ENCODE measurements at places on chromosomes 3 and 15.

GRCh38 chr3:126852511-126852910, 130.4 kb upstream of the PLXNA1 start:
- no peaks in the 10 kb centered on the region for H3K36me3 ChIP-seq
- peak; percentile 29 for DNase-seq
- H3K4me1 ChIP-seq = no peaks in the 10 kb centered on the region

DNA sequence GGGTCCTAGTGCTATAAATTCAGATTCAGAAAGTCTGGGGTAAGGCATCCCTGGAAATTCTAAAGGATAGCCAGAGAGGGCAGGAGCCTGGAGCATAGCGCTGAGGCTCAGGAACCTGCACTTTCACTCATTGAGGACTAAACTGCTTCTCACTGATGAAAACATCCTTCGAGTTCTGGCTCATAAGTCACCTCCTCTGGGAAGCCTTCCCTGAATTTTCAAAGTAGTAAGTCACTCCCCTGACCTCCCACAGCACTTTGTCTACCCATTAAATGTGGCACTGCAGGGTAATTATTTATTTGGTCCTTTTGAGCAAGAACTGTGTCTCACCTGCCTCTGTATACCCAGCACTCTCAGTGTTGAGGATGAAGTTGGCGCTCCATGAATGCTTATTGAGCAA, 30.9 kb downstream of the HRH1 start:
- no peak overlapping the region for H3K4me3 ChIP-seq
- no peak for DNase-seq
- no peak overlapping the region for H3K27ac ChIP-seq
- no peaks in the 10 kb centered on the region for H3K36me3 ChIP-seq

DNA sequence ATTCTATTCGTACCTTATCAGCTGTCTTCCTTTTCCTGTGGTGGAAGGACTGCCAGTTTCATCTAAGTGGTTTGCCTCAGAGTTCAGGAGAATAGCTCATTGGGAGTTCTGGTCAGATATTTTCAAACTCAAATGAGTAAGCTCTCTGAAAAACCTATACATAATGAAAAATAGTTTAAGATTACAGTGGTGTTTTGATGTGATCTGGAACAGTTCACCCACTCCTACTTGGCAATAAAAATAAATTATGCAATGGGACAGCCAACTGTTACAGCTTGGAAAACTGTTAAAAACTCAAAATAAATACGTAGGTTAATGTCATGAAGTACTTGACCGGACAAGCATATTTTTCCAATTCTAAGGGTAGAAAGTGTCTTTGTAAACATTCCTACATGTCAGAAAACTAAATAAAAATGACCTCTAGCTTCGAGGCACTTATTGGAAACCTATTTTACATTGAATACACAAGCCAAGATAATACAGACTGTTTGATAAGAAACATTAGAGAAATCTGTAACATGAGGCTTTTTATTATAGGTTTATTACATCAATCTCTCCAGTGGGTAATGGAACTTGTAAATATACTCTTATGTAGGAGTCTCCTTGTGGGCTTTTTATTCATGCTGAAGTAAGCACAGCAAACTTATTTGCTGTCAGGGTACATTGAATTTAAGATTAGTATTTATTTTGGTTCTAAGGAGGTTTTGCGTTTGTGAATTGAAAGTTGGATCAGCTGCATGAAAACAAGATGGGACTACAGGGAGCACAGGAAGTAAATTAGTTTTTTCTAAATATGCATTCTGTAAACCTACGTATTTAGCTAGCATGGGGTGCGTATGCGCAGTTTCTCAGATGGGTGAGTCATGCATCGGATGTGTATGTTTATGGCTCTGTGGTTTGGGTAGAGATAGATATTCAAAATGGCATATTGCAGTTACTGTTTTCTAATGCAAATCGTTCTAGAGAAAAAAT, 453.1 kb downstream of the IL5RA start:
- DNase-seq = no peak
- H3K4me3 ChIP-seq = no peak overlapping the region
- peaks cover 8% of the 10 kb centered on the region for H3K4me1 ChIP-seq
- H3K27me3 ChIP-seq = no peaks in the 10 kb centered on the region
- no peak overlapping the region for H3K27ac ChIP-seq

GRCh38 chr15:31034152-31034551, 42.7 kb upstream of the MTMR10 start:
- no peak overlapping the region for H3K4me3 ChIP-seq
- H3K4me1 ChIP-seq = peaks cover 19% of the 10 kb centered on the region
- no peak overlapping the region for H3K27ac ChIP-seq
- peak; percentile 62 for DNase-seq
- H3K36me3 ChIP-seq = no peaks in the 10 kb centered on the region

DNA sequence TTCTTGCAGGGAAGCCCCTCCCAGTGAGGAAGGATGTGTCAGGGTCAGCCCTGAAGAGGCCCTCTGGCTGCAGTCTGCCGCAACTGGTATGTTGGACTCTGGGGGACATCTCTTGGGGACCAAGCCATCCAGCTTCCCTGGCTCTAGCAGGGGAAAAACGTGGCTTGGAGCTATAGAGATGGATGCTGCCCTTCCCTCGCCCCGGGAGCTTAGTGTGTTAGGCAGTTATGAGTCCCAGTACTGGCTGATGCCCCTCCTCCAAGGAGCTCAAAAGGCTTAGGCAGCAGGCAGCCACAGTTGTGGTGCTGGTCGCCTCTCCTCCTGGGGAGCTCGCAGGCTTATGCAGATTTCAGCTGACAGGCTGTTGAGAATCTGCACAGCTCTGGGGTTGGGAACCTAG, 353.1 kb upstream of the GBE1 start:
- no peaks in the 10 kb centered on the region for H3K4me1 ChIP-seq
- no peaks in the 10 kb centered on the region for H3K27me3 ChIP-seq
- no peak overlapping the region for H3K27ac ChIP-seq
- no peak for DNase-seq
- no peaks in the 10 kb centered on the region for H3K36me3 ChIP-seq
- no peak overlapping the region for H3K4me3 ChIP-seq

DNA sequence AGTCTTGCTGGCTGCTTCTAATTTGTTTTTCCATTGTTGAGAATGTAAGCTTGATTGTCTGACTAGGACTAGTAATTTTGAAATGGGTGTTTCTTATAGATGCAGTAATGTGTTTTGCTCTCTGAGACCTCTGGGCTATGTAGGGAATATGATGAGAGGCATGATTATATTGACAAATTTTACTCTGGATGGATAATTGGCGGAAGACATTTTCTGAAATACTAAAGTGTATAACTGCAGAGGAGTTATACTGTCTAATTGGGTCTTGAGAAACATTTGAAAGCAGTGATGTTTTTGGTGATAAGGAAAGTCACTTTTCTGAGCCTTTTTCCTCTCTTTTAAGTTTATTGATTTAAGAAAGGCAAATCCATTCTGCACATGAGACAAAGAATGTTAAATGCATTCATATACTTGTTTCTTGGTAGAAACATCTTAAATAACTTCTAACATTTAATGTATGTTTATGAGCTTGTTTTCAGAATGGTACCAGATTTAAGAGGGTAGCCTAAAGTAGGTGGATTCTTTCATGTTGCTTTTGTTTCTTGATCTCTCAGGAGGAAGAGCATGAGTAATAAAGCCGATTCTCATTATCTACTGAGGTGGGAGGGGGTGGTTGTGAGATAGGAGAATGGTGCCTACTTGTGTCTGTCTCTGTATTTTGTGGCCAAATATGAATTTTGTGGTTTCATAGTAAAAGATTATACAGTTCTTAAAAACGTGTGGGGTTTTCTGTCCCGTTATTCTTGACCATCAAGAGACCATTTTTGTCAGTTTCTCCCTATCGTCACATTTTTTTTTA, 2.0 kb downstream of the ATP2C1 start:
- no peak overlapping the region for H3K27ac ChIP-seq
- no peaks in the 10 kb centered on the region for H3K27me3 ChIP-seq
- H3K4me1 ChIP-seq = no peaks in the 10 kb centered on the region
- no peak for DNase-seq

DNA sequence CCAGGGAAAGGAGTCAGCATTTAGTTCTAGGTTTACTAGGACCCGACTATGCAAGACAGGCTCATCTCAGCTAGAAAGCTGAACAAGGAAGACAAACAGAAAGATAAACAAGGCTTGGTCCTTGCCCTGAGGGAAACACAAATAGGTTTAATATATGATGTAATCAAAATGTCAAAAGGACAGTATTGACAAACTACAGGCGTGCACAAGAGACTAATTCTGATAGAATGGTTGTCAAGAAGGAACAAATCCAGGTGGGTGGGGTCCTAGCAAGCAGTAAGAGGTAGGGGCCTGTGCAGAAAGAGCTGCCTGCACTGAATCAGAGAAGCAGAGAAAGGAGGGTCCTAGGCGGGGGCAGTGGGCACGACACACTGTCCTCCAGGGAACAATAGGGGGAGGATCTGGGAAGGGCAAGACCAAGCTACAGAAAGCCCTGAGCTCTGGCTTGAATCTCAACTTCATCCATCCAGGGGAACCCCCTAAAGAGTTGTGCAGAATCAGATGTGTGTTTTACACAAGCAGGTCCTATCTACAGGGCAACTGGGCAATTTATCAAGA, 23.4 kb downstream of the RFTN1 start:
- H3K27ac ChIP-seq = no peak overlapping the region
- DNase-seq = no peak
- no peak overlapping the region for H3K4me3 ChIP-seq
- peaks cover 6% of the 10 kb centered on the region for H3K4me1 ChIP-seq
- H3K36me3 ChIP-seq = no peaks in the 10 kb centered on the region
- H3K27me3 ChIP-seq = no peaks in the 10 kb centered on the region

DNA sequence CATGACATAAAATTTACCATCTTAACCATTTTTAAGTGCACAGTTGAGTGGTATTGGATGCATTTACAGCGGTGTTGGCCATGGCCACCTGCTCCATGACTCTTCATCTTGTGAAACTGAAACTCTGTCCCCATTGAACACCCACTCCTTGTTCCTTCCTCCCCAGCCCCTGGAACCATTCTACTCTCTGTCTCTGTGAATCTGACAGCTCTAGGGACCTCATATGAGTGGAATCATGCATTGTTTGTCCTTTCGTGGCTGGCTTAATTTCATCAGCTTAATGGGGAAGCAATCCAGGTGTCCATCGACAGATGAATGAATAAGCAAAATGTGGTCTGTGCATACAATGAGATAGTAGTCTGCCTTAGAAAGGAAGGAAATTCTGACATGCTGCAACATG, 42.5 kb downstream of the PLXNA1 start:
- no peaks in the 10 kb centered on the region for H3K27me3 ChIP-seq
- DNase-seq = no peak

GRCh38 chr3:151156618-151157216, 46.3 kb downstream of the GPR171 start:
- DNase-seq = no peak
- no peak overlapping the region for H3K27ac ChIP-seq
- no peaks in the 10 kb centered on the region for H3K36me3 ChIP-seq

DNA sequence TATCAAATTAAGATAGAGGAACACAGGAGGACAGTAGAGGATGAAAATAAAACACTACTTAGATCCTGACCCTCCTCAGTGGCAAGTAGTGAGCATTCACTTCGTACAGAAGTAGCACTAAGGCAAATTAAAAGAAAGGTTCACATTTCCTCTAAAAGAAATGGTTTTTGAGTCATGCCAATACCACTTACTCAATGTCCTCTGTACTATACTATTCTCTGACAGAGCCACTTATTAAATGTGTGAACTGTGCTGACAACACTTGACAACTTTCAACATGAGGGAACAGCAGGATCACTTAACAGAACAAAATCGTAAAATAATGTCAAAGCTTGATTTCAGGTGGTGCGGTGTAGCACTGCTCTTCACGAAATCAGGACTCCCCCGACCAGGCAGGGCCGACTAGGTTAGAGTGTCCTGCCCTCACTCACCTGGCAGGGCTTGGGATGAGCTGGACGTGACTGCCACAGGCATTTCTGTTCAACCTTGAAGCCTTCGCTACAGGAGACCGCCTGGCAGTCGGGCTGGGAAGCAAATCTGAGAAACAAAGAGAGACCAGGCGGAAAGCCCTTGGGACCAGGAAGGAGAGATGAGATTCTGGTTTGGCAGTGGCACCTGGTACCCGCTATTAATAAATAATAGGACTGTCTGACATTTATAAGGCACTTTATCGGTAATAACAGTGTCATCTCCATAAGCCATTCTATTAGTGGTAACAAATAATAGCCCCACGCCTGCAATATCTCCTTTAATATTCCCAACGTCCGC, 611 bp upstream of the SLC27A2 start:
- peak overlapping the region; percentile 30 for H3K27ac ChIP-seq
- no peaks in the 10 kb centered on the region for H3K36me3 ChIP-seq
- no peaks in the 10 kb centered on the region for H3K4me1 ChIP-seq
- H3K27me3 ChIP-seq = peaks cover 10% of the 10 kb centered on the region

GRCh38 chr3:173761161-173761560, 363.6 kb downstream of the NLGN1 start:
- no peaks in the 10 kb centered on the region for H3K36me3 ChIP-seq
- H3K4me3 ChIP-seq = no peak overlapping the region
- no peaks in the 10 kb centered on the region for H3K4me1 ChIP-seq
- no peaks in the 10 kb centered on the region for H3K27me3 ChIP-seq

- H3K4me3 ChIP-seq = no peak overlapping the region
- peak overlapping the region; percentile 70 for H3K27ac ChIP-seq
- no peaks in the 10 kb centered on the region for H3K4me1 ChIP-seq
- no peaks in the 10 kb centered on the region for H3K27me3 ChIP-seq
Observed at GRCh38 chr15:66729331-66729951, 27.4 kb downstream of the SMAD6 start.

GRCh38 chr3:186318135-186318534, 43.9 kb downstream of the DGKG start:
- H3K4me1 ChIP-seq = no peaks in the 10 kb centered on the region
- no peaks in the 10 kb centered on the region for H3K36me3 ChIP-seq
- H3K27ac ChIP-seq = no peak overlapping the region
- H3K27me3 ChIP-seq = no peaks in the 10 kb centered on the region

DNA sequence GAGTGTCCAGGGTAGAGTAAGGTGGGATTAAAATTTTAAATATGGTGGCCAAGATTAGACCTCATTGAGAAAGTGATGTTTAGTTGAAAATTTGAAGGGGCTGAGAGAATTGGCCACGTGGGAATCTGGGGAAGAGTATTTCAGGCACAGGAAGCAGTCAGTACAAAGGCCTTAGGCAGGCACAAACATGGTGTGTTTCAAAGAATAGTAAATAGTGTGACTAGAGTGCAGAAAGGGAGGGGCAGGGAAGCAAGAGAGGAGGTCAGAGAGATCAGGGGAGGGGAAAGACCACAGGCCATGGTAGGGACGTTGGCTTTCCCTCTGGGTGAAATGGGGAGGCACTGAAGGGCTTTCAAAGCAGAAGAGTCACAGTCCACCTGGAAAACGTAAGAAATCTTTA, 36.6 kb upstream of the POMGNT2 start:
- DNase-seq = no peak
- no peak overlapping the region for H3K27ac ChIP-seq
- H3K4me1 ChIP-seq = no peaks in the 10 kb centered on the region
- H3K36me3 ChIP-seq = no peaks in the 10 kb centered on the region
- no peak overlapping the region for H3K4me3 ChIP-seq

- no peak for DNase-seq
- no peak overlapping the region for H3K4me3 ChIP-seq
- no peaks in the 10 kb centered on the region for H3K4me1 ChIP-seq
- no peaks in the 10 kb centered on the region for H3K36me3 ChIP-seq
Observed at GRCh38 chr3:146796078-146796477, 190.9 kb upstream of the PLSCR5 start.
